ENCODE measurements at places on chromosomes 7 and 10.
A peak's percentile ranks its signal among the peaks of the same experiment; 100 is the strongest.

DNA sequence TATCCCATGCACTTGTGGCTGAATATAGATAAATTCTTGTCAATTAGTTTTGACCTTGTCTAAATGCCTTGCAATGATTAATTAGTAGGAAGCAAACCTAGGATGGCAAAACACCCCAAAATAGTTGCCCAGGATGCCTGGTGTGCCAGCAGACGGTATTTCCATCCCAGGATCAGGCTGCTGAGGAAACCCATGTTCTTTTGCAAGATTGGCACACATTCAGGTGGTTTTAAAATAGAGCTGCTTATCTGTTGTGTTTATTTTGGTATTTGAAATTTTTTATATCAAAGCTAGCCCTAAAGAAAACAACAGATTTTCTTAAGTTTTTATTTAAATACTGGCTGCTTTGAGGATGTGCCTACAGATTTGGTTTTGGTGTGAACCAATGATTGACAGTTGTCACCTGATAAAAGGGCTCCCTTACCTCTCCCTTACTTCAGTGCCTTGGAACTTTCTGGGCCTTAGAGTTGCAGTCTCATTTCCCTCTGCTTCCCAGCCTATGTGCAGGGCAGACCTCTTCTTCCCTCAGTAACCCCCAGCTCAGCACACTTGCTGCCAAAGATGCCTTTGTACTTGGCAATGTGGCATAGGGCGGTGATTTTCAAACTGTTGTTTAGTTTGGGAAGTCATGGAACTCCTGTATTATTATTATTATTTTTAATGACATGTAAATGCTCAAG is 54.0 kb downstream of the CCNY start:
- DNase-seq: no peak

DNA sequence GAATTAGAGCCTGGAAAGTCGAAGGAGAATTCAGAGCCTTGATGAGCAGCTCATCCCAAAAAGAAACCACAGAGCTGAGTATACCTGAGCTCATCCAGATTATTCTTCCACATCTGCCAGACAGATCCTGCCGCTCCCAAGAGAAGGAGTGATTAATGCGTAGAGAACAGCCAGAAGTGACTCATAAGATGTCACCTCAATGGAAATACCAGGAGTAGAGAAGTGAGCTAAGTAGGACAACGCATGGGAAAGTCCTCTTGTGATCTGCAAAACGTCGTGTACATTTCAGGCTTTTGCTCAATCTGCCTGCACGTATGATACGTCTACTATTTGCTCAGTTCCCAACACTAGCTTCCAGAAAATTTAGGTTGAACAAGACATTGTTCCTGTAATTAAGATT is 230.5 kb upstream of the AUTS2 start:
- no peak for DNase-seq

GRCh38 chr10:79985481-79986072 is 36.7 kb upstream of the SFTPD start:
- DNase-seq: no peak

DNA sequence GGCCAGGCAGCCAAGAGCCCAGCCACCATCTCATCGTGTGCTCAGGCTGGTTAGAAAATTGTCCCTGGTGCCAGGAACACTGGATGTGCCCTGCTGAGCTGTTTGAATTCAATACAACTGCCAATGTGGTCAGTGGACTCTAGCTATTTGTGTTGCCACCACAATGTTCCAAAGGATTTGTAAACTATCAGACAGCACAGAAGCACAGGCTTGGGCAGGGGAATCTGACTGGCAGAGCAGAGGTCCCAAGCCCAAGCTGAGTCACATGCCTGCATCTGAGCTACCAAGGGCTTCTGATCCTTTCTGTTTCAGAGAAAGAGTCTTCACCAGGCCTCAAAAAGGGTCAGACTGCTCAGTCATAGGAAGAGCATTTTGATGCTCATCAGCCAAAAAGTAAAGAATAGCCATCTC is 232.1 kb upstream of the SEMA3C start:
- no peak for DNase-seq

- no peak for DNase-seq
Measured at GRCh38 chr7:26147030-26147429, 5.0 kb upstream of the NFE2L3 start.

DNA sequence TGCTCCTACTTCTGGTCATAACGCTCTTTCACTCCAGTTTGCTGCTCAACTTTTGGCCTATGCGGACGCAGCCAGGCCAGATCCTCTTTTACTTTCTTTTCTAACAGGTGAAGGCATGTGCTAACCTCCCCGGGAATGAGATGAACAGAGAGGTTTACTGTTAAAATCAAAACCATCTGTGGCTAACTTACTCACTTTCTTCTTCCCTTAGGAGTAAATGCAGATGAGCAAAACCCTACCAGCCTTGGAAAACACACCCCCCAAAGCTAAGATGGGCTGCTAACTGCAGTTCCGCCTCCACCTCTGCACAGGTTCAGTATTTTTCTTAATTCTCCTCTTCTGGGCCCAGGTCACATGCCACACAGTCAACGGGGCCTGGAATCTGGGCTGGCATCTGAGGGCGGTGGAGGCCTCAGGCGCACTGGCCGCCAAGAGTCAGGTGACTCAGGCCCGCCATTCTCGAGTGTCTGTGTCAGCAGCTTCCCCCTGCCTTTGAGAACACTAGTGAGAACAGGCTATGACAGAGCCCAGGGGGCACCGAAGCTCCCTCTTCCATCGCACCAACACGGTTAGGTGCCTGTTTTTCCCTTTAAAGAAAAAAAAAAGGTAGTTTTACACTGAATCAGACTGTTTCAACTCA is 11.1 kb downstream of the FAM53B start:
- DNase-seq: peak; percentile 77

GRCh38 chr7:82677493-82677892 is 233.9 kb upstream of the CACNA2D1 start:
- no peak for DNase-seq

GRCh38 chr7:155256761-155257481 is 40.8 kb upstream of the INSIG1 start:
- DNase-seq: no peak

GRCh38 chr7:11473807-11474424 is 358.1 kb downstream of the THSD7A start:
- no peak for DNase-seq
